NCI-H2107 (cell line): ENCODE measurements at places on chromosomes 13 and 19.

DNA sequence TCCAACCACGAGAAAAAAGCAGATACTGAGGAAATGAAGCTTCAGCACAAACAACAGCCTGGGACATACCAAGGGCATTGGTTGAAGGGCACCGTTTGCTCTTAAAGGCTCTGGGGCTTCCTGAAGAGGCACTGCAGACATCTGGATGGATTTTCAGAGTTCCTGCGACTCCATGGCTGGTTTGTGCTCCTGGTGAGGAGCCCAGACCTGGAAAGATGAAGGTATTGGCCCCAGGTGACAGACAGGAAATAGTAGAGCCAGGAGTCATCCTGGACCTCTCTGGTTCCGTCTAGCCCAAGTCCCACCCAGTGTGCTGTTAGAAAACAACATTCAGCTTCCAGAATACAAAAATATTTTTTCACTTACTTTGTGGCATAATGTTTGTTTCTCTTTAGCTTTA, 6.3 kb downstream of the IL17D start:
- DNase-seq: no peak

DNA sequence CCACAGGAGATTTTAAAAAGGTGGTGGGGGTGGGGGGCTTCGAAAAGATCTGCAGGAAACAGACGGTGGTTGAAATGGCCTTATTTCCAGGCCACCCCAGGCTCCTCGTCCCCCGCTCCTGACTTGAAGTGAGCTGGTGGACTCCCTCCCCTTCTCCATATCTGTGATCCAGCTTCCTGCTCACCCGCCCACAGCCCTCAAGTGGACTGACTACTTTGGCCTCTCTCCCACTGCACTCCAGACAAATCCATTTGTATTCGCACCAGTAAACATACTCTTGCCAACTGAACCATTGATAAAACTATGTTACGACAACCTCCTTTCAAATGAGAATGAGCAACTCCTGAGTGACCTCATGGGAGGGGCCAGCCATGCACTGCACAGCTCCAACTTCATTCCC, 259.5 kb downstream of the COL4A1 start:
- peak; percentile 27 for DNase-seq

- DNase-seq: no peak
These were observed 48.6 kb downstream of the SCEL start for GRCh38 chr13:77584106-77584505.

GRCh38 chr19:57088133-57088532, 31.7 kb upstream of the USP29 start:
- DNase-seq: no peak

- DNase-seq: no peak
These were observed 48.0 kb upstream of the ITM2B start for GRCh38 chr13:48185018-48185417.

- no peak for DNase-seq
These were observed 1516.2 kb upstream of the PCDH20 start for GRCh38 chr13:62931853-62932252.
